ENCODE measurements at places on chromosomes 7 and 10.

DNA sequence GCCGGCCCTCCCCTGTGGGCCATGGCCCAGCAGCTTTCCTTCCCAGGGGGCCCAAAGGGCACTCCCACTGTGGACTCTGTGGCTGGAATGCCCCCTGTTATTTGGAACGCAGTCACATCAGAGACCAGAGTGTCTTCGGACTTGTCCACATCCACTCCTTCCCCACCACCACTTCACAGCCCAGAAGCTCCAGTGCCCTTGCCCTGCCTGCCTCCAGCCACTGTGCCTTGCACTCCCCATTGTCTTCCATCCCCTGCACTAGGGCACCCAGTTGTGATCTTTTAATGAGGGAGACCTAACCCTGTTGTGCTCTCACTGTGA, 19.4 kb downstream of the INSIG1 start:
- DNase-seq: no peak

DNA sequence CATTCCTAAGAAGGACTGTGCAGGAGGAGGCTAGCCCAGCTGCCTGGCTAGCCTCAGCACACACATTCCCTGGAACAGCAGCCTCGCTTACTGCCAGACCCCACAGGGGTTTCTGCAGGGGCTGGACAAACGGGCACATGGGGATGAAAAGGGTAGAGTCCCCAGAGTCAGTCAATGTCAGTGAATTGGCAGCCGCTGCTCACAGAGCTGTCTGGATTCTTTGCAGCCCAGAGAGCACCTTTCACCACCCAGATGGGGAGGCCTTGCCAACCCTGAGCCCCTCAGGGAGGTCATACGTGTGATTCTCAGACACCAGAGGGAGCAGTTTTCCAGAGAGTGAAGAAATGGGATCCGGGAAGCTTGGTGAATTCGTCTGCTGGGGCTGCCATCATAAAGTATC, 143.3 kb downstream of the KCNMA1 start:
- no peak for DNase-seq

GRCh38 chr7:150848561-150849115, 3.7 kb upstream of the AOC1 start:
- no peak for DNase-seq

DNA sequence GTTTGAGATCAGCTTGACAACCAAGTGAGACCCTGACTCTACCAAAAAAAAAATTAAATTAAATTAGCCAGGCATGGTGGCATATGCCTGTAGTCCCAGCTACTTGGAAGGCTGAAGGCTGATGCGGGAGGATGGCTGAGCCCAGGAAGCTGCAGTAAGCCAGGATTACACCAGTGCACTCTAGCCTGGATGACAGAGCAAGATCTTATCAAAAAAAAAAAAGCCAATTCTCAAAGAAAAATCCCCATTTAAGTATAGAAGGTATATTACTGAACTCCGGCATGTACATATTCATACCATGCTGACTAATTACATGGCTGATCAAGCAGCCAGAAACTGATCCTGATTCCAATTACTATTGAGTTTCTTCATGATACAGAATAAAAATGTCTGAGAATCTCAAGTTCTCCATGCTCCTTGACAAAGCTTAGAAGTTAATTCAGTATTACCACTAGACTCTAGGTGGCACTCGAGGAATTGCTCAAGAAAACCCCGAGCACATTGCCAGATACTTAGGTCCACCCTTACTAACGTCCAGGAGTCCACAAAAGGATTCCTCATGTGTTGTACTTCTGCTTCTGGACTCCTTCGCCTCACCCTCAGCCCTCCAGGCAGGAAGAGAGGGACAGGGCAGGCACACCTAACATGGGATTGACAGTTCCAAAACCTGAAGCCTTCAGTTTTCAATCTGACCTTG, 148.9 kb downstream of the PARD3 start:
- no peak for DNase-seq

DNA sequence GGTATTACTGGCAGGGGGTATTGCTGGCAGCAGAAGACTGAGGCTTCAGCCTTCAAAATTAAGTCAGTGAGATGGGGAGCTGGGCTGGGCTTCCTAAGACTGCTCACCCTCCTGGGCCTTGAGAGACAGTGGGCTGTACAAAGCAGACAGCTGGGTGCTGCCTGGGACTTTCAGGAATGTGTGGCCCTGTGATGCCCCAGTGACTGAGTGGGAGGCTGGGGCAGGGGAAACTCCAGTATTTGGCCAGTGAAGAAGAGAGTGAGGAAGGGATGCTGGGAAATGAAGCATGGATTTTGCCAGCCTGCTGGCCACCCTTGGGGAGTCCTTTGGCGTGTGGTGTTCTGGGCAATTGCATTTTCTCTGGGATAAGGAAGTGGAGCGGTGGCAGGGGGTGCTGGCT, 442 bp downstream of the ANKRD2 start:
- DNase-seq: no peak

DNA sequence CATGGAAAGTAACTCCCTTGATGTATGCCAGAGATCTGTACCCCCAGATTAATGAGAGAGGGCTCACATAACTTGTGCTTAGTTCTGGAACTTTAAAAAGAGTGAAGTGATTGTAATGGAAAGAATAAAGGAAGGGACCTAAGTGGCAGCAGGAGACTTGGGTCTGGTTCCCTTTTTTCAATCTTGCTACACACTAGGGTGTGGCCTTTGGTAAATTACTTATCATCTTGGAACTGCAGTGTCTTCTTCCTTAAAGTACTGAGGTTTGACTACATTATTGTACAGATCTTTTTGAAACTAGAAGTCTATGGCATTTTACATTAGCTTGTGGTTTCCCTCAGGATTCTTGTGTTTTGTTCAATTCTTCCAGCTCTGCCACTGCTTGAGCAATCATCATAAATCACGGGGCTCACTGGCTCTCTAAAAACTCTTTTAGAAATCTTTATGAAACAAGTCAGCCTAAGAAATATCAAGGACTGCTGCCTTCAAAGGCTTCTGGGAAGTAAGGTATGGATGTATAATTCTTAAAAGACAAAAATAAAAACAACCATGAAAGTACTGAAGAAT, 22.5 kb upstream of the CHRM2 start:
- no peak for DNase-seq

- DNase-seq: no peak
Measured at GRCh38 chr7:122518488-122518887, 180.4 kb downstream of the RNF133 start.

DNA sequence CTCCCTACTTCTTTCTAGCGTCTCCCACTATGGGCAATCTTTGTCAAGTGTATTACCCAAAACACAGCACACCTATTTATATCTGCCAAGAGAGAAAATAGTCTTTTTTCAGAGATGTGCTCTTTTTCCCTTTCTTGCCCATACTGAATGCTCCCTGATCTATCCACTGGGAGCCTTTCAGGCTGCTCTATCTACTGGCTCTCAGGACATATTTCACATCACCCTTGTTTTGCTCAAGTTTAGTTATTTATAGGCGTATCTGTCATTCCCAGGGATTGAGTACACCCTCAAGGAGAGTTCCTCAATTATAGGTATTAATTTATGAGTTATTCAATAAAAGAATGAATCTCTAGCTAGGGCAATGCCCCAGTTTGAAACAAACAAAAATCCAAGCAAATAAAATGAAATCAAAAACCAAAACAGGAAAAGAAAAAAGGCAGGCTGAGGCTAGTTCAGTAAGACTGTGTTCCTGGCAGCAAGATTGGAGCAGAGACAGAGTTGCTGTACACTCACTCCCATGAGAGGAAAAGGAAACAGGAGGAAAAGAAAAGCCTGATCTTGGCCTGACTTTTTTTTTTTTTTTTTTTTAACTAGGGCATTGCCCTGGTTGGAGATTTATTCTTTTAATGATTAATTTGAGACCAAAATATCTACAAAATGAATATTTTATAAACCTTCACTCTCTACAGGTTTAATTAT, 665.9 kb upstream of the PCDH15 start:
- DNase-seq: no peak

GRCh38 chr7:47228386-47229014, 353.4 kb downstream of the TNS3 start:
- DNase-seq: peak; percentile 7

- no peak for DNase-seq
Measured at GRCh38 chr7:20275637-20276036, 55.1 kb upstream of the ITGB8 start.

DNA sequence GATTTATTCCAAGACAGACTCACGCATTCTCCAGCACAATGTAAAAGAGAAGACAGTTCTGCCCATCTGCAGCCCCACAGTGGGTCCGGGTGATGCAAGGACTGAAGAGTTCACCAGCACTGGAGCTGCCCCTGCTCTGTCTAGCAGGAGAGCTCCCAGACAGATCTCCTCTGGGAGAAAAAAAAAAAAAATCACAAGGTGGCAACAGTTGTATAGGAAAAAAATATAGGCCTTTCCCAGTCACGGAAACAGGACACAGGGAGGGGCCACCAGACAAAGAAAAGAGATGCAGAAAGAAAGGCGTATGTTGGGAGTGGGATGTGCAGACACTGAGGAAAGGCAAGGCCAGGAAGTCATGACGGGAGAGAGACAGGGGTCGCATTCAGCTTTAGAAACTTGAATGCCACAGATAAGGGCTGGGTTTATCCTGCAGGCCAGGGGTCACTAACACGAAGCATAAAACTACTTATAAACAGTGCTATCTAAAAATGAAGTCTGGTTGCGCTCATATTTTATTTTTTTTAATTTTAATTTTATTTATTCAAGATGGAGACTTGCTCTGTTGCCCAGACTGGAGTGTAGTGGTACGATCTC, 54.1 kb downstream of the FAM171A1 start:
- DNase-seq: no peak

DNA sequence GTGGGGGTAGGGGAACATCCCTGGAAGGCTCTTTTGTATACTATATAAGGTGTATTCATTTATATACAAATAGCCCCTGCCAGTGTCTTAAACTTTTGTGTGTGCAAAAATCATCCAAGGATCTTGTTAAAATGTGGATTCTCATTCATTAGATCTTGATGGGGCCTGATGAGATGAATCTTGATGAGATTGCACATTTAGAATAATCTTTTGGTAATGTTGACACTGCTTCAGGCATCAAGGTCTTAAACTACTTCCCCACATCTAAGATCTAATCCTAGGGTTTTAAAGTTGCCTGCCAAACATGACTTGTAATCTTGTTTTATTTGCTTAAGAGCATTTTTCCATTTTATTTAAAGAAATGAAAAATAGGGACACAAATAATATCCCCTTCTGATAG, 13.0 kb downstream of the TLX1 start:
- DNase-seq: no peak

DNA sequence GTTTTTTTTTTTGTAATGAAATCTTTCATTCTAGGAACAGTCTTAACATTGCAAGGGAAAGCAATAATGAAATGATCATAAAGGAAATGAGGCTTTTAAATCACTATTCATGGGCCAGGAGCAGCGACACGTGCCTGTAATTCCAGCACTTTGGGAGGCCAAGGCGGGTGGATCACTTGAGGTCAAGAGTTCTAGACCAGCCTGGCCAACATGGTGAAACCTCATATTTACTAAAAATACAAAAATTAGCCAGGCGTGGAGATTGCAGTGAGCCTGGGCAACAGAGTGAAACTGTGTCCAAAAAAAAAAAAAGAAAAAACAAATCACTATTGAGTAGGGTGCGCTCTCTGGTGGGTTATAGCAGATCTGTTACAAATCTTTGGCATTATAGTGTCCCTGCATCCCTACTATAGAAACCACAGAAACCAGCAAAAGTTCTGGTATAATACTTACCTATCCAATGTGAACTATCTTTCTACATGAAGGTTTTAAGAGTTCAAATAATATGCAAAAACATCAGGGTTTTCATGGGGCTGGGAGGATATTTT, 72.1 kb downstream of the GLI3 start:
- no peak for DNase-seq

GRCh38 chr7:74569501-74570075, 87.9 kb upstream of the GTF2I start:
- peak; percentile 35 for DNase-seq

GRCh38 chr10:16942381-16943078, 125.3 kb upstream of the RSU1 start:
- DNase-seq: no peak

- DNase-seq: no peak
Measured at GRCh38 chr7:127828843-127829500, 177.0 kb downstream of the SND1 start.

DNA sequence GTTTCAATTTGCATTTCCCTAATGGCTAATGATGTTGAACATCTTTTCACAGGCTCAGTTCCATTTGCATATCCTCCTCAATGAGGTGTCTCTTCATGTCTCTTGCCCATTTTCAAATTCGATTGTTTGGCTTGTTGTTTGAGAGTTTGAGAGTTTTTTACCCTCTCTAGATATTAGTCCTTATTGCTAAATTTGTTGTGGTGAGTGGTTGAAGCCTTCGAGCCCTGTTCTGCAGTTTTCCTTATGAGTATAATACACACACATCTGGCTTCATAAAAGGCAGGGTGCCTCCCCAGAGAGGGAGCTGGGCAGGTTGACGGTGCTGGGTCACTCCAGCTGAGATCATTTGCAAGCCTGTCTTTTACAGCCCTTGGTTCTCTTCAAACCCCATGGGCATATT, 65.1 kb downstream of the RGS10 start:
- DNase-seq: no peak

DNA sequence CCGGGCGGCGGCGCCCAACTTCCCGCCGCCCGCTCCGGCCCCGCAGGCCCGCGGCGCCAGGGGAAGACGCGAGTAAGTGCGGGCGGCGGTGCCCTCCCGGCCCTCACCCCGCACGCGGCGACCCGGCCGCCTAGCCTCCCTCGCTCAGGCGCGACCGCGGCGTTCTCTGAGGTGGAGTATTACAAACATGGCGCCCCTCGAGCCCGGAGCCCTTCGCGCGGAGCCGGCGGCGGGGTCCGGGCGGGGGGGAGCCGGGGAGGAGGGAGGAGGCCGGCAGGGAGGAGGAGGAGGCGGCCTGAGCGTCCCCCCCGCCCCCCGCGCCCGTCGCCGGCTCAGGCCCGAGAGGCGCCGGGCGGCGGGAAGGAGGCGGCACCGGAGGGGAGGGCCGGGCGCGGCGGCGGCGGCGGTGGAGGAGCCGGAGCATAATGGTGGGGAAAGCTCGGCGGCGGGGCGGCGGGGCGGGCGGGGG, at the start of gene ZMYND11:
TSS of gene ZMYND11 (plus strand) at position 324 of the 469 bp plus-strand sequence. CDS start 44,558 bp downstream, outside the sequence.
- peak; percentile 68 for DNase-seq

DNA sequence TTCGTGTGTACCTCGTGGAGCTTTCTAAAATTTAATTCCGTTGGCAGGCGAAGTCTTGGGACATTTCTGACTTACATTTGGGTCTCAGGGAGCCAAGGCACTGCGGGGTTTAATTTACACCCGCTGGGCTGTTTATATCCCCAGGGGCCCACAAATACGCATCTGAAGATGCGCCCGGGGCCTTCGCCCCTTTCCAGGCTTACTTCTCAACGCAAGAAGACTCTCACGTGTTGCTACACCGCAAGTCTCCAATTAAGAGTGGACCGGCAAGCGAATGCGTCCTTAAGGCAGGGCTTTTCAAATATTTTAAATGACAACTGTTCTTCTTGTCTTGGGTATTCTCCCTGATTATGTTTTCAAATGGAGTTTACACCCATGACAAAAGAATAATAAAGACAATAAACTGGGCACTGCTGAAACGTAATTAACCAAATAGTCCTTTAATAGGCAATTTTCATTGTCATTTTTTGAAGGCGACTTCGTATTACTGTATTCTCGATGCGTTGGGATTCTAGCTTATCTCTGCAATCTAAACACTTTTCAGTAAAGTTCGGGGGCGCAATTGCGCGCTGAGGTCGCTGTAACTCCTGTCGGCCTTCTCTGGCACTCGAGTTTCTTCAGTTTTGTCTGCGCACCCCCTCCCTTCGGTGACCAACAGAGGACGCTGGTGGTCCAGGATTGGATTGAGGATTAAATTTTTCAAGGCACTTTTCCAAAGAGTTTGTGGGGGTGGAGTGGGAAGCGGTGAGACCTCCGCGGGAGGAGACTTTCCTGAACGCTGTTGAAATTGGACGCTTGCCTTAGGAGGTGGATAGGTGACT, 837 bp upstream of the IGFBP3 start:
- DNase-seq: peak; percentile 39

GRCh38 chr7:120996333-120996987, 7.9 kb downstream of the CPED1 start:
- no peak for DNase-seq
